ENCODE measurements at places on chromosomes 7 and 10. TPM values are rescaled to one million over a fixed set of nuclear protein-coding genes. Genes with fewer than 3 reads are reported as not detected.

The GATA3 gene
- under 0.01 TPM for total RNA-seq

The GBX1 gene
- not detected for total RNA-seq

GRCh38 chr10:114916653-114917052 is 21.3 kb upstream of the TRUB1 start:
- no peak for DNase-seq

GRCh38 chr7:66138994-66139752 is 24.5 kb downstream of the CRCP start:
- peak; percentile 48 for DNase-seq

DNA sequence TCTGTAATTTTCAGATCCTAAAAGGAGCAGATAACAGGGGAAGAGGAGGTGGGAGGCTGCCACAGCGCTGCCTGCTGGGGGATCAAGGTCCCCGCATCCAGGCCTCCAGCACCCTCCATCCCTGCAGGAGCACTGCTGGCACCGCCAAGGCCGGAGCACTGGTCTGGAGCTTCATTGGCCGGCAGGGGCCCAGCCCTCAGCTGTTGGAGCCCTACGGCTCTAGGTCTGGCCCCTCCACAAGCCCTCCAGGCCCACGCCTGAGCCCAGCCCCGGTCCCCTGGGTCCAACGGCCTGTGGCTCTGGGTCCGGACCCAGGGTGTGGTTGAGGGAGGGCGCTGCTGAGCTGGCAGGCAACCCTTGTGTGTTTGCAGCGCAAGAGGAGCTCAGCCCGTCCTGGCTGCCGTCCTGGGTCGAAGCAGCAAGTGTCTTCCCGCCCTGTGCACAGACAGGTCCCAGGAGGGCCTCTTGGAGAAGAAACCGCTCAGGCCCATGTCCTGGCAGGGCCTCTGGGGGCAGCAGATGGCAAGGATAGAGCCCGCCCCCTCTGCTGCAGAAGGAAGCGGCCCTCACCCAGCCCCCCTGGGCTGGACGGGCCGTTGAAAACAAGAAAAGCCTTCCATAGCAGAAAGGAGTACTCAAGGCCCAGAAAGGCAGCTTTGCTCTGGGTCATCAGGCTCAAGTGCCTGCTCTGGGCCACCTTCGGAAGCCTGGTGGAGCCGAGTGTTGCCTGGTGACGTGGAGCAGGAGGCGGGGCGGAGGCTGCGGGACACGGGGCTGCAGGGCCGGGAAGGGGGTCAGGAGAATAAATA is 54.3 kb upstream of the TNRC18 start:
- peak; percentile 50 for DNase-seq

DNA sequence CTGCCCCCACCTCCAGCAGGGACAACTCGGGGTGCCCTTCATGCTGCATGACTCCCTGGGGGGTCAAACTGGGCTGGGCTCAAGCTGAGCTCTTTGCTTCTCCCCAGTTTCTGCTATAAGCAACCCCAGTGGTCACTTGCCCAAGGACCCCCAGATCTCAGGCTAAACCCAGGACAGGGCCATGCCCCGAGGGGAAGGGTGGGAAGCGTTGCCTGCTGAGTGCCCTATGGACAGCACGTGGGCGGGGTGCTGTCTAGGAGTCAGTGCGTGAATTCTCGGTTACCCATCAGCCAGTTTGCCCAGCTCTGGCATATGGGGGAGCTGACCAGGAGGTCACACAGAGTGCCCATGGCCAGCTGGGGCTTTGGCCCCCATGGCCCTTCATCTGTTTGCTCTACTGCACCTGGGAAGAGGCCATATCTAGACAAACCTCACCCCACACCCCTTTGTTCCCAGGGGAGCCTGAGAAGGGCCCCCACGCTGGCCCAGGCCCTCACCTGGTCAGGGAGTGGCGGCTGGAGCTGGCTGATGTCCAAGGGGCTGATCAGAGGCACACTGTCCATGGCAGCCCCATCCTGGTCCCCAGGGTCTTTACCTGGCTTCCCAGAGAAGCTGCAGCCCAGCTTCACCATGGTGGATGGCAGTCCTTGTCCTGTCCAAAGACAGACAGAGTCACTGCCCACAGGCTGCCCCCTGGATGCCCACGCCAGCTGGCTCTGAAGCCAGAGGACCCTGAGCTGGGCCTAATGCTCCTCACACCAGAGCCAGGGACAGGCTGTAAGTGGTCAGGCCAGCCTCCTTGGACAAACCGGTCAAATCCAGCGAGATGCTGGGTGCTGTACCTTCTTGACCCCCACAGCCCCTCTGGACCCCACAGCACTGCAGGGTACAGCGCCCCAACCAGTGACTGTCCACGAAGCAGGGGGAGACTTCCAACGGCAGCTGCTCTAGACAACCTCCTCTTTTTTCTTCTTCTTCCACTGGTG is 8.0 kb downstream of the CALY start:
- no peak for DNase-seq

DNA sequence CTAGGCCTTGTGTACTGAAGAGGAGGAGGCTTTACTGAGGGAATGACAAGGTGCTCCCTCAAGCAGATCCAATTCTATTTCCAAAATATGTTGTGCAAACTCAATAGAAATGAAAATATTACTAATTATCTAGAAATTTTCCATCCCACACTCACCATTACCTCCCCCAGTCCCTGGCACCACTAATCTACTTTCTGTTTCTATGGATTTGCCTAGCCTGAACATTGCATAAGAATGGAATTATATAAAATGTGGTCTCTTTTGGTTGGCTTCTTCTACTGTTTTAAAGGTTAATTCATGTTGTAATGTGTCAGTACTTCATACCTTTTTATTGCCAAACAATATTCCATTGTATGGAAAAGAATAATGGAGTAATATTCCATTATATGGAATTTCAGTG is 18.7 kb upstream of the NUB1 start:
- no peak for DNase-seq

DNA sequence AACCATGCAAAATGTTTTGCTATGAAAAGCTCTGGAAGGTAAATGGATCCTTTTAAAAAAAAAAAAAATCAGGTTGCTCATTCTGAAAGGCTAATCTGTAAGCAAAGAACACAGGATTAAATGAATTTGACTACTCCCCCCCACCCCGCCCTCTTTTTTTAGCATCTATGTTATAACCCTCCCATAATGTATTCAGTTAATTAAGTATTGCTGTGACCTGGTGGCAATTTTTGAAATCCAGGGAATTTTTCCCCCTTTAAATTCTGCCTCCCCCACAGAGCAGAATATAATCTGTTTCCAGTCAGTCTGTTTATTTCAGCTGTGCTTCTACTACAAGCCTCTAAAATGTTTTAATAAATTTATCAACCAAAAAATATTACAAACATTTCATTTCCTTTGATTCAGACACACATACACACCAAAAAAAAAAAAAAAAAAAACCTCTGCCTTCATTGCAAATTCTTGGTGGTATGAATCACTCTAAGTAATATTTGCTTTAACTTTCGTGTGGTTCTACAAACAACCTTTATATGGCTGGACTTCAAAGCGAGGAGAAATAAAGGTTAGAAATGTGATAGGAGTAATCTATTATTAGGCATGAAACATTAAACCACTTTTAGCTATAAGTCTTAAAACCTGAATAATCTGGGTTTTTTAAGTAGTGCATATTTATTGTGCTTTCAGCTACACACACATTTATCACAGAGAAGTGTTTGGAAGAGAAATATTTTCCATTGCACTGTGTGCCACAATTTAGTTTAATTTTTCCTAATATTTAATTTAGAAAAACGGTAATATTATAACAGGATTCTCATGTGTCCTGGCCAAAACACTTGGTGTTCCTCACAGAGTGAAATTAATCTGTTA is 64.4 kb upstream of the ARID5B start:
- DNase-seq = peak; percentile 68

DNA sequence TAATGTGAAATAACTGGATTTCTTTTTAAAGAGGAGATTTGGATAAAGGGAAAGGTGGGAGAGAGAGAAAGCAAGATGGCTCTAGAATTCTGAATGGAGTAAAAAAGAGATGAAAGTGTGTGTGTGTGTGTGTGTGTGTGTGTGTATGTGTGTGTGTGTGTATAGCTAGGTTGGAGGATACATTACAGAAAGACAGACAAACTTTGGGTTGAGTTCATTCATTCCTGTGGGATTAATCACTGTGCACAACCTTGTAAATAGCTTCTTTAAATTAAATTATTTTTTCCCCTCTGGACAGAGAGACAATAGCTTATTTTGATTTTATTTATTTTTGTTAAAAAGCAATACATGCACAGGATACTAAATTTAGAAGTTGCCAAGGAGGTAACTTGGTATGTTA is 7.5 kb downstream of the ASB4 start:
- DNase-seq = no peak
